CD4-positive, alpha-beta T cell treated with Interleukin-10 for 1 hour (primary cell): ENCODE measurements at places on chromosomes 5 and 9.

- DNase-seq, result no peak
Measured at GRCh38 chr9:122115176-122116035, 22.3 kb upstream of the TTLL11 start.

DNA sequence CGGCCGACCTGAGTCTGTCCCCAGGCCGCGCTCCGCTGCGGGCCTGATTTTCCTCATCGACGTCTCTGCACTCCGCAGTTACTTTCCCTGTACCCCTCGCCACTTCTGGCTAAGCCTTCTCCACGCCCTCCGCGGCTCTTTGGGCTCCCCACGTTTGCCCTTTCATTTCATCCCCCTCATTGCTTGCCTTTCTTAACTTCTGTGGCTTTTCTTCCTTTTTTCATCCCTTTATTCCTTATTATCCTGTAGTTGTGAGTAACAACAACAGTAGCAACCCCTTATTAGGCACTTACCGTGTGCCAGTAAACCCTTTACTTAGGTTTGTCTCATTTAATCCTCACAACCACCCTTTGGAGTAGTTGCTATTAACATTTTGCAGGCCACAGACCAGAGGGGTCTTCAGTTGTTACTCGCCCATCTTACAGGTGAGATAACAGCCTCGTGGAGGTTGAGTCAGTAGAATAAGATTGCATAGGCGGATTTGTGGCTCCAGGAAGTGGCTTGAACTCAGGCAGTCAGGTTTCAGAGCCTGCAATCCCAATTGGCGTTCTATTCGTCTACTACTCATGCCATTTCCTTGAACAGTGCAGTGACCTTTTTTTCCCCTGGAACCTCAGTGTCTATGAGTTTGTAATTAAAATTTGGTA is 724 bp downstream of the TCERG1 start:
- peak; percentile 21 for DNase-seq

DNA sequence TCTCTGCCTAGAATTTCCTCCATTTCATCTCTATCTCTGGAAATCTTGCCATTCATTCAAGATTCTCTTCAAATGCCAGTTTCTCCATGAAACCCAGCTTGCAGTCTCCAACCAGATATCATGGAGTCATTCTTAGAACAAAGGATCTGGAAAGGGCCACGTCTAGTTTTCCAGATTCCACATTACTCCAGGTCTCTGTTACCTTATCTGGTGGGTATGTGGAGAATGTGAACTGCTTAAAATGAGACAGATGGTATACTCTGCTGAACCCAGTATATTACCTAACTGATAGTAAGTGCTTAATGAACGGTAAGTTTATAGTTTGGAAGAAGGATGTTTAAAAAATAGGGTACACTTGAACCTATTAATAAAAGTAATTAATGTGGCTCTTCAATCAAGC is 52.3 kb upstream of the ZSWIM6 start:
- DNase-seq, result no peak

GRCh38 chr9:18766989-18767550 is 265.9 kb downstream of the SAXO1 start:
- no peak for DNase-seq

- DNase-seq, result no peak
Measured at GRCh38 chr9:5305741-5306140, 1.2 kb upstream of the RLN2 start.
